ENCODE measurements at places on chromosomes 5 and 9.
A peak's percentile ranks its signal among the peaks of the same experiment; 100 is the strongest.

- no peak for DNase-seq
These were observed 471.4 kb downstream of the DMRT2 start for GRCh38 chr9:1521547-1521946.

GRCh38 chr9:13047827-13048587, 231.5 kb downstream of the MPDZ start:
- no peak for DNase-seq

- peak; percentile 4 for DNase-seq
These were observed 842 bp upstream of the GTF3C5 start for GRCh38 chr9:133029994-133030316.

- no peak for DNase-seq
These were observed 12.2 kb upstream of the CSNK1A1 start for GRCh38 chr5:149563466-149563865.

- no peak for DNase-seq
These were observed 486 bp downstream of the NPDC1 start for GRCh38 chr9:137045294-137046087.

DNA sequence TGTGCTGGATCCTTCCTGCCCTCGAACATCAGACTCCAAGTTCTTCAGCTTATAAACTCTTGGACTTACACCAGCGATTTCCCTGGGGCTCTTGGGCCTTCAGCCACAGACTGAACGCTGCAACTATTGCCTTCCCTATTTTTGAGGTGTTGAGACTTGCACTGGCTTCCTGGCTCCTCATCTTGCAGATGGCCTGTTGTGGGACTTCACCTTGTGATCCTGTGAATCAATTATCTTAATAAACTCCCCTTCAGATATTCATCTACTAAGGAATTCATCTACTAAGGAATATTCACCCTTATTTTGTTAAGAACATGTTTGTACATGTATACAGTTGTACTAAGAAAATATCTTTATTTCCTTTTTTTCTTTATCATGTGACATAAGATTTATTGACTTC, 1079.7 kb downstream of the CDH12 start:
- DNase-seq = no peak

GRCh38 chr9:124801356-124801755, 24.4 kb downstream of the OLFML2A start:
- DNase-seq = no peak

GRCh38 chr5:84239494-84239893, 145.2 kb downstream of the EDIL3 start:
- no peak for DNase-seq

GRCh38 chr9:68914751-68915150, 99.2 kb downstream of the PRKACG start:
- DNase-seq = no peak

DNA sequence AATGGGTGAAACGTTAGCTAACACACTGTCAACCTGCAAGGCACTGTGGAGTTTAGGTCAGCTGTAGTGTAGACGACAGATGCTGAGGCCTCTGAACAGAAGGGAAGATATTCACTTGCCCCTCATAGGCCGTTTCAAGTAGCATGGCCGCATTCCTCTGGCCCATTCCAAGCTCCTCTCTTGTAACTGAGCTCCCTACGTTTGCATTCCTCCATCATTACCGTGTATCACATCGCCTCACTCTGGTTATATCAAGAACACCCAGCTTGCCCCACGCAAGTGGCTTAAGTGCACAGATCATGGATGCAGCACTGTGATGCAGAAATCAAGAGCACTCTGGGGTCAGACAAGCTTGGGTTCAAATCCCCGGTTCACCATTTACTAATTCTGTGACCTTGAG, 43.3 kb downstream of the PRELID2 start:
- no peak for DNase-seq

DNA sequence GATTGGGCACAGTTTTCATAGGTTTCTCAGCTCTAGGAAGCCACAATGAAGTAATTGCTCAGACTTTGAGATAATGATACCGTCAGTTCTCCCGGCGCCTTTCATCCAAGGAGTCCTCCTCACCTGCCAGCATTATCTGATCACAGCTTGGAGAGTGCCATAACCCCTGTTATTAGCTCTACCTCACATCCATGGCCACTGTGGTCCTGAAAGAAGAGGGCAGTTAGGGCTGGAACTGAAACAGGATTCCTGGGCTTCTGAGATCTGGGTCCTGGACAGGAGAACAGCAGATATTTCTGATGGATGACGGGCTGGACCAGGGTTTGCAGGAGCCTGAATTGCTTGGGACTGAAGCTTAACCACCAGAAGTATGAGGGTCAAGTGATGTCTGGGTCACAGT, 13.5 kb downstream of the RGS3 start:
- no peak for DNase-seq

DNA sequence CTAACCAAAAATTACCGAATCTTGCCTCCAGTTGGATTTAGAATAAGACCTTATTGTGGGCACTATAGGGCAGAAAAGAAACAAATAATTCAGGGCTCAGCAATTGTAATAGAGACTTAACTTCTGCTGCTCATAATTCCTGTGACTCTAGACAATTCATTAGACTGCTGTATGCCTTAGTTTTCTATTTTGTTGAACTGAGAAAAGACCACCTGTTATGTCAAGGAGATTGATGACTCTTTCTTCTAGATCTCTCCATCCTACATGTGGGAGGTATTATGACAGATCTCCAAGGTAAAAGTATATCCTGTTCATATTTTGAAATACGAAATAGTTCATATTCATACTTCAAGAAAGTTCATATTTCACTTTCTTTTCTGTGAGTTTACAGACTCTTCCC, 605.1 kb downstream of the PSAT1 start:
- DNase-seq = no peak

- DNase-seq = no peak
These were observed 212.7 kb upstream of the PIK3R1 start for GRCh38 chr5:68002836-68003235.

DNA sequence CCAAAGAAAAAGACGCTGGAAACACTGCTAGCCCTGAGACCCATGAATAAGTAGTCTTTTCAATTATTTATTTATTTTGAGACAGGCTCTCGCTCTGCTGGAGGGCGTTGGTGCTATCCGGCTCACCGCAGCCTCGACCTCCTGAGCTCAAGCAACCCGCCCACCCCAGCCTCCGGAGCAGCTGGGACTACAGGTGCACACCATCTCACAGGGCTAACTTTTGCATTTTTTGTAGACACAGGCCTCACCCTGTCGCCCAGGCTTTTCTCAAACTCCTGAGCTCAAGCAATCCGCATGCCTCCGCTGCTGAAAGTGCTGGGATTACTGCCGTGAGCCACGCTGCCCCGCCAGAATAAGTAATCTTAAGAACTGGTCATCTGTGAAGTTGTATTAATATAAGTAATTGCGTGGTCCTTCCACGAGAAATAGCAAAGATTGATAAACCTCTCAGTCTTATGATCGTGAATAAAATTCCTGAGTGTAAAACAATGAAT, 1.6 kb downstream of the ANXA2R start:
- no peak for DNase-seq

GRCh38 chr5:394671-395155, 48.3 kb upstream of the EXOC3 start:
- no peak for DNase-seq

- DNase-seq = no peak
These were observed 10.3 kb downstream of the HK3 start for GRCh38 chr5:176888865-176889165.

- no peak for DNase-seq
These were observed 172.4 kb downstream of the HINT1 start for GRCh38 chr5:130992621-130993020.

DNA sequence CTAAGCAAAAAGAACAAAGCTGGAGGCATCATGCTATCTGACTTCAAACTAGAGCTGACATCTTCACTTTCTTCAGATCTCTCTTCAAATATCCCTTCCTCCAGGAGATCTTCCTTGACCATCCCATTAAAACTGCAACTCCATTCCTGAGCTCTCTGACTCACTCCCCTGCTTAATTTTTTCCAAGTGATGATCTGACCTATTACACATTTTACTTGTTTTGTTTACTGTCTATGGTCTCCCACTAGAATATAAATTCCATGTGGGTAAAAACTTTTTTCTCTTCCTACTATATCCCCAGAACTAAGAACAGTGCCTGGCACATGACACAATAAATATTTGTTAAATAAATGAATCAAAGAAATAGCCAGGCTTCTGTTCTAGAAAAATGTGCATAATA, 87.5 kb downstream of the SLIT3 start:
- no peak for DNase-seq

DNA sequence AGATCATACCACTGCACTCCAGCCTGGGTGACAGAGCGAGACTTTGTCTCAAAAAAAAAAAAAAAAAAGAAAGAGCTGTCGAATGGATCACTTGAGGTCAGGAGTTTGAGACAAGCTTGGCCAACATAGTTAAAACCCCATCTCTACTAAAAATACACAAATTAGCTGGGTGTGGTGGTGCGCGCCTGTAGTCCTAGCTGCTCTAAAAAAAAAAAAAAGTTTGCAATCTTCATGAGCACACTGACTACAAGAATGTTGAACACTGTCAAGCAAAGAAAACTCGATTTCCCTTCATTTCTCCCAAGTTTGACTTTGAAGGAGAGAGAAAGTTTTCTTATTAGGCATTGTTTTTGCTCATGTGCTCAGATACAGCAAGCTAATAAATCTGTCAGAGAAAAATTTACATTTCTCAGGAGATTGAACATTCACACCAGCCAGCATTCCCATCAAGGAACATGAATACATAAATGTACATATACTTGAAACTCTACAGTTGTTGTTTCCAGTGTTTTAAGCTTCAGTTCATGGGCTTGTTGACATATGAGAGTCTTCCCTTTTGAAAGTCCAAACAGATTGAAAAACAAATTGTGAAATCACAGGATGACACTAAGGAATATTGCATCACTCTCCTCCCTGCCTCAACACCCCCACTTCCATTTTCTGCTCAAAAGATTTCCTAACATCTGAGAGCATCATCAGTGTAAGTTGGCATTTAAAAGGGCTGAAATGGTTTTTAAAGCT, 81.8 kb downstream of the ARRDC3 start:
- no peak for DNase-seq

GRCh38 chr5:122877518-122877917, 32.1 kb downstream of the SNX24 start:
- no peak for DNase-seq

- DNase-seq = no peak
These were observed 668.3 kb downstream of the DNAH5 start for GRCh38 chr5:13276156-13276555.

GRCh38 chr9:133443248-133443647, 16.5 kb upstream of the CACFD1 start:
- no peak for DNase-seq

GRCh38 chr9:81613002-81613812, 76.1 kb downstream of the TLE1 start:
- DNase-seq = no peak

GRCh38 chr5:174721530-174722432, 2.6 kb upstream of the MSX2 start:
- no peak for DNase-seq

- DNase-seq = no peak
These were observed 1.7 kb downstream of the CNOT8 start for GRCh38 chr5:154860123-154860522.

DNA sequence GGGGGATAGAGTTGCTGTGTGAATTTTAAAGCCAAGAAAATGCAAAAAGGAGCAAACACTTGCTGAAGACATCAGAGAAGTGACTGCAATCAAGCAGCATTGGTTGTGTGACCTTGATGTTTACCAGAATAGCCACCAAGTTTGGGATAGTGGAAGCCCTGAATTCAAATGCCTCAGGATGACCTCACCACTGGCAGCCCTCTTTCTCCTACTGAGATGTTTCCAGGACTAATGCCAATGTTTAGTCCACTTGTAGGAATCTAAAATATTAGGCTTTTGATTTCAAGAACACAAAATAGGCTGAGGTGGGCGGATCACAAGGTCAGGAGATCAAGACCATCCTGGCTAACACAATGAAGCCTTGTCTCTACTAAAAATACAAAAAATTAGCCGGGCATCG, 112.2 kb upstream of the NUDT12 start:
- no peak for DNase-seq

GRCh38 chr5:154923441-154924430, 14.3 kb downstream of the GEMIN5 start:
- no peak for DNase-seq

- no peak for DNase-seq
These were observed 4.8 kb downstream of the RAD50 start for GRCh38 chr5:132561601-132562000.

GRCh38 chr5:149133795-149134777, 7.2 kb upstream of the ABLIM3 start:
- DNase-seq = no peak

DNA sequence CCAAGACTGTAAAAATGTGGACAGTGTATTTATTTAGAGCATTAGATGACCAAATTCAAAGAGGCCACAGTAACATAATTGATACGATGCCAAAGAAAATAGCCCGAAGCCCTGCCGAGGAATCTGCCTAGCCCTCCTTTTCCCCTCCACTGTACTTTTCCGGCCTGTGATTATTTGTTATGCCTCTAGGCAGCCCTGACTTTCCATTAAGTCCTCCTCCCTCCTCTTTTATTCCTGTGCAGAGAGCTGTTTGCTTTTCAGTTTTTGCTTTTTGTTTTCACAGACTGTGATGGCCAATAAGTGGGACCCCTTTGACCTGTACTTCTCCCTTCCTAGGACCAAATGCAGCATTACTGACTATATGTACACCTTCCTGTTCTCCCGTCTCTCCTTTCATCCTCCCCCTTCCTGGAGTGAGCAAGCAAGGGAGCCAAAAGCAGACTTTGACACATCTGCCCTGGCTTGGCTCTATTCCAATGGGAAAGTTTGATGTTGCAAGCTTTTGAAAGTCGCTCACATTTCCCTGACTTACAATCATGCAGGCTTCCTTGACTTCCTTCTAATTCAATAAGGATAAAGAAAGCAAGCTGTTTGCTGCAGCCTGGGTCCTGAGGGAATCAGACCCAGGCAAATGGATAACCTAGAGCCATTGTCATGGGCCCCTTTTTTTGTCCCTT, 76.1 kb downstream of the NREP start:
- no peak for DNase-seq

DNA sequence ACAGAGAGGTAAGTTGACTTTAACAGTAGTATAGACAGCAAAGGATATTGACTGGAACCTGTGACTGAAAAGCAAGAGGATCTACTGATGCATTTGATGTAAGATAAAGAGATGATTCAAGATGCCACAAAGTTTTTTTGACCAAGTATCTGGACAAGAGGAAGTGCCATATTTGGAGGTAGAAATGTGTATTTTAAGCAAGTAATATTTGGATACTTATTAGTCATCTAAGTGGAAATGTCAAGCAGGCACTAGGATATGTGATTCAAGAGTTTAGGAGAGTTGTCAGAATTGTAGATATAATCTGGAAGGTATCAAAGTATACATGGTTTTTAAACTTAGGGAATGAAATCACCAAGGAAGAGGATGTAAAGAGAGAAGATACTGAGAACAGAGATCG, 686.1 kb upstream of the CHD1 start:
- no peak for DNase-seq

GRCh38 chr5:17190242-17190778, 27.1 kb upstream of the BASP1 start:
- no peak for DNase-seq

GRCh38 chr5:3047212-3047774, 295.8 kb upstream of the IRX2 start:
- no peak for DNase-seq

GRCh38 chr9:133546287-133546680, 11.8 kb downstream of the ADAMTSL2 start:
- DNase-seq = no peak

Measured in stimulated activated CD4-positive, alpha-beta T cell treated with anti-CD3 and anti-CD28 coated beads, TNF-alpha, amount 100 ng/mL, for 24 hours (primary cell).